Tibial artery (tissue), 4 donors: ENCODE measurements at places on chromosomes 4 and X.

DNA sequence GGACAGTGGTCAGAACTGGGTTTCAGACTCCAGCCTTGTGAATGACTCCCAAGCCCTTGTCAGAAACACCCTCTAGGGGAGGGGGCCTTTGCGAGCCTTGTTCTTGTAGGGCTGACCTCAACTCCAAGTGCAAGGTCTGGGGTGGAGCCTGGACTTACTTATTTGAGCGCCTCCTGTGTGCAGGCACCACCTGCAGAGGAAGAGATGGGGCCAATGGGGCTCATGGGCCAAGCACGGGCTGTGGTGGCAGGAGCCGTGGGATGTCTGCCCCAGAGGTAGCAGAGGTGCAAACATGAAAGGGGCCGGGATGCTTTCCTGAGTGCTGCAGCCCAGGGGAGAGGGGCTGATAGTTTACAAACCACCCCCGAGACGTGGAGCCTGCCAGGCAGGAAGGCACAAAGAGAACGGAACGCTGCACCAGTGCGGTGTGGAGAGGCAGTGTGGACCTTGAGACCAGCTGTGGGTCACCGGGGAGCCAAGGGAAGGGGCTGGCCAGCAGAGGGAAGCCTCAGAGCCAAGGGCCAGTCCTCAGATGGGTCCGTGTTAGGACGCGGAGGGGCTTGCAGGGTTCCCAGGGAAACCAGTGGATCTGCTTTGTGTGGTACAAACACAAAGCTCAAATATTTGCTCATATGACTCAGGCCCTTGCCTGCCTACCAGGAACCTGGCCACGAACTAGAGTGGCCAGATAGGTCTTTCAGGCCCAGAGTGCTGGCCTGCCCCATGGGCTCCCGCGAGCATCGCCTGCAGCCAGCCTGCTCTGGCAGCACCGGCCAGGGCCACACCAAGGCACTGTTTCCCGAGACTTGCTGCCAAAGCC lies 8.7 kb upstream of the TADA2B start:
- no peak for DNase-seq
- H3K4me3 ChIP-seq = no peak overlapping the region
- no peak overlapping the region for H3K27ac ChIP-seq
- peaks cover 32% of the 10 kb centered on the region for H3K36me3 ChIP-seq
- H3K27me3 ChIP-seq = no peaks in the 10 kb centered on the region
- H3K4me1 ChIP-seq = no peaks in the 10 kb centered on the region

- H3K27ac ChIP-seq = no peak overlapping the region
- H3K36me3 ChIP-seq = peaks cover 48% of the 10 kb centered on the region
- no peak for DNase-seq
- peaks cover 10% of the 10 kb centered on the region for H3K4me1 ChIP-seq
- no peak overlapping the region for H3K4me3 ChIP-seq
Measured at GRCh38 chr4:76780781-76781697, 116.9 kb downstream of the SOWAHB start.

GRCh38 chr4:8534611-8535010 lies 45.6 kb upstream of the GPR78 start:
- no peak overlapping the region for H3K27ac ChIP-seq
- H3K36me3 ChIP-seq = no peaks in the 10 kb centered on the region
- H3K4me3 ChIP-seq = no peak overlapping the region
- H3K4me1 ChIP-seq = no peaks in the 10 kb centered on the region

DNA sequence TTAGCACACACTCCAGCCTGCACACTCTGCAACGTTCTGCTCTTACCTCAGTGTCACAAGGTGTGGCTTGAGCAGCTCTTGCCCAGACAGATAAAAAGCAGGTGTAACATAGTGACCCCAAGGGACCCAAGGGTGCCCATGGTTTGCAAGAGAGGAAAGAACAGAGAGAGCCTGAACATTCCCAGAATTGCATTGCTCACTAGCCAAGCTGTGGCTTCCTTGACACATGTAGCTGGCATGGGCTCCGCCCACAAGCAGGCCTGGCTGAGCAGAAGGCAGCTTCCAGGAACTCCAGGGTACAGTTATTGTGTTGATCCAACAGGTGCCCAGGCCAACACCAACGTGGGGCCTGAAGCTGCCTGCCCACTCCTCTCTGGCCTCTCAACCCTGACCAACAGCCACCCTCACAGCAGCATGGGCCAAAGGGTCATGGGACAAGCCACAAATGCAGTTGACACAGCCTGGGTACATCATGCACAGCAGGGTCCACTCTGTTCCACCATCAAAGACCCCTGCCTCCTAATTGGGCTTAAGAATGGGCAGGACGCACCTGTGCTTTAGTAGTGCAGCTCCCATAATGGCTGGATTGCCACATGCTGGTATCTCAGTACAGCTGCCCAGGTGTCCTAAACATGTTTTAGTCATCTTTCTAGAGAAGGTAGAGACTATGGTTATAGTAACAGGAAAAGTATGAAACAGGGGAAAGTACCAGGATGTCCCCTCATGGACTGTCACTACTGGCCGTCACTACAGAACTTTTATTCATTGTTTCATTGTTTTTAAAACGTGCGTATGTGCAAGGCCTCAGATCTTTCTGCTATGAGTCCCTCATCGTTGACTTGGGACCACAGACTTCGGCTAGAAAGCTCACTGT lies 73.7 kb upstream of the ACSL1 start:
- no peak for DNase-seq
- no peaks in the 10 kb centered on the region for H3K27me3 ChIP-seq
- no peaks in the 10 kb centered on the region for H3K36me3 ChIP-seq
- no peak overlapping the region for H3K4me3 ChIP-seq
- no peak overlapping the region for H3K27ac ChIP-seq
- no peaks in the 10 kb centered on the region for H3K4me1 ChIP-seq

DNA sequence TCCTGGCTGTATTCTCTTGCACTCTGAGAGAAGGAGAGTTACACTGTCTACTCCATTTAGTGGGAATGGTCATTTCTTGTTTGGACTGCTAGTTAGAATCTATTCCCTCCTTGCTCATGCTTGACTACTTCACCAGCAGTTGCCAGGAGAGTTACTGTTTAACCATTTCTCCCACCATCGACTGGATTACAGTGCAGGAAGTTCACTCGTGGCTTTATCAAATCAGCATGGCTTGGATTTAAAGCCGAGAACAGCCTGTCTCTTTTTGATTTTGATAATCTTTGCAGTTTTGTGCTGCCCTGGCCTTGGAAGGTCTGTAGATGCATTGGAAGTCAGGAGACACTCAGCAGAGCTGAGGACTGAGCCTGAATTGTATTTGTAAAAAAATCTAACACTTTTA lies 3.2 kb downstream of the GBA3 start:
- H3K4me1 ChIP-seq = no peaks in the 10 kb centered on the region
- no peak overlapping the region for H3K4me3 ChIP-seq
- DNase-seq = no peak
- no peak overlapping the region for H3K27ac ChIP-seq

- no peak overlapping the region for H3K4me3 ChIP-seq
- H3K4me1 ChIP-seq = no peaks in the 10 kb centered on the region
- no peak for DNase-seq
- H3K27ac ChIP-seq = no peak overlapping the region
- H3K27me3 ChIP-seq = peaks cover 71% of the 10 kb centered on the region
- no peaks in the 10 kb centered on the region for H3K36me3 ChIP-seq
Measured at GRCh38 chr4:1493540-1494287, 87.5 kb upstream of the NKX1-1 start.

GRCh38 chr4:32560306-32560705 lies 1840.1 kb downstream of the PCDH7 start:
- H3K4me3 ChIP-seq = no peak overlapping the region
- no peak overlapping the region for H3K27ac ChIP-seq
- H3K27me3 ChIP-seq = no peaks in the 10 kb centered on the region
- DNase-seq = no peak
- no peaks in the 10 kb centered on the region for H3K36me3 ChIP-seq

DNA sequence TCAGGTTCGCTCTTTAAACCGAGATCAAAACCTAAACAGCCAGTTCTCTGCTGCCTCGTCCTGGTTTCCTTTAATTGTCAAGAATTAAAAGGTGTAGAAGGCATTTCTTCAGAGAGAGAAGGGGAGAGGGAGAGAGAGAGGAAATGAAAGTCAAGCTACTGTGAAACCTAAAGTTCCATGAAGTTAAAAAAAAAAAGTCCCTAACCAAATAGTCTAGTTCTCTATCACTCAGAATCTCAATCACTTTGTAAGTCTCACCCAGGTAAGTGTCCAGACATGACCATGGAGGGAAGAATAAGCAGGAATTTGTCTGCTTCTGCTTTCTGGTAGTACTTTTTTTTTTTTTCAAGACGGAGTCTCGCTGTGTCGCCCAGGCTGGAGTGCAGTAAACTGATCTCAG lies 18.8 kb upstream of the SMIM14 start:
- H3K4me1 ChIP-seq = no peaks in the 10 kb centered on the region
- no peak for DNase-seq
- no peaks in the 10 kb centered on the region for H3K36me3 ChIP-seq
- no peak overlapping the region for H3K27ac ChIP-seq
- H3K4me3 ChIP-seq = no peak overlapping the region

DNA sequence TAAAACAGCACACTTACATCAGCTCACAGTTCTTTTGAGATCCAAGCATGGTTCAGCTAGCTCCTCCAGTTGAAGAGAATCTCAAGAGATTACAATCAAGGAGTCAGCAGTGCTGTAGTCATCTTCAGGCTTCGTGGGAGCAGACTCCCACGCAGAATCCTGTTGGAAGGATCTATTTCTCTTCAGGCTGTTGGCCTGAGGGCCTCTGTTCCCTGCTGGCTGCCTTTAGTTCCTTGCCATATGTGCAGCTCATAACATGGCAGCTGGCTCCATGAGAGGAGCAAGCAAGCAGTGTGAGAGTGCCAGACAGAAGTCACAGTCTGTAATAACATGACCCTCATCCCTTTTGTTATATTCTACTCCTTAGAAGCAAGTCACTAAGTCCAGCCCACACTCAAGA lies 168.6 kb downstream of the COX18 start:
- no peaks in the 10 kb centered on the region for H3K27me3 ChIP-seq
- no peak overlapping the region for H3K27ac ChIP-seq
- no peak overlapping the region for H3K4me3 ChIP-seq
- no peaks in the 10 kb centered on the region for H3K4me1 ChIP-seq

DNA sequence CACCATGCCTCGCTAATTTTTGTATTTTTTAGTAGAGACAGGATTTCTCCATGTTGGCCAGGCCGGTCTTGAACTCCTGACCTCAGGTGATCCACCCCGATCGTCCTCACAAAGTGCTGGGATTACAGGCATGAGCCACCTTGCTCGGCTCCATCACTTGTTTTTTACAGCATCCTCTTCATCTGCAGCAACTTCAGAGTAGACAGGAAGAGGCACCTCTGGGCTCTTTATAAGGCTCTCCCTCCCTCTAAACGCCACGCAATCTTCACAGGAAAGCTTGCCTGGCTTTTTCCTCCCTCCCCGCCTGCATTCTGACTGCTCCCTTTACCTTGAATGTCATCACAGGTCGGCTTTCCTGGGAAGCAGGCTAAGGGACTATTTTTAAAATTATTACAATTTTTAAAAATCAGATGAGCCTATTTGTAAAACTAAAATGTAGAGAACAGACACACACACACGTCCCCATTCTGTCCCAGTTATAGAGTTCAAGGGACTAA lies 111.5 kb upstream of the LDB2 start:
- no peaks in the 10 kb centered on the region for H3K36me3 ChIP-seq
- H3K4me3 ChIP-seq = no peak overlapping the region
- H3K27ac ChIP-seq = no peak overlapping the region
- DNase-seq = no peak

DNA sequence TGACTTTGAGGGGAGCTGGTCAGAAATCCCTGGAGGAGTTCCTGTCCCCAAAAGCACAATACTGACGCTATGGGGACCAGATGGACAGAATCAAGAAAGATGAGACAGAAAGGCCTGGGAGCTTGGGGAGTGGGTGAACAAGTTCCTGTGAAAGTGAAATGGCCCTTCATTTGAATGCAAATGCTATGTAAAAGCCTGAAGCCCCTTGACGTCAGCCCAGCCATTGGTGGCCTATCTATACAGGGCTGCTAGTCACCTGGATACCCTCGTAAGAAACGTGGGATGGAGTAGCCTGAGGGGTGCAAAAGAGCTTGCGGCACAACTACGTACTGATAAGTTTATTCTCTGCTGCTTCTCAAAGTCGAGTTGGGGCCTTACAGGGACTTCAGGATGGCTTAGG lies at the start of gene CDX4:
Gene CDX4, plus strand, starts transcription at position 223 of the 400 bp plus-strand sequence. CDS start 201 bp downstream, outside the sequence.
- H3K4me3 ChIP-seq = no peak within 1 kb of the TSS
- H3K36me3 ChIP-seq = no peaks in the 10 kb centered on the region
- no peak for DNase-seq
- H3K27me3 ChIP-seq = no peaks in the 10 kb centered on the region
- H3K27ac ChIP-seq = no peak within 1 kb of the TSS

- H3K27ac ChIP-seq = no peak overlapping the region
- H3K4me3 ChIP-seq = no peak overlapping the region
- H3K36me3 ChIP-seq = no peaks in the 10 kb centered on the region
- no peak for DNase-seq
- no peaks in the 10 kb centered on the region for H3K4me1 ChIP-seq
Measured at GRCh38 chrX:6363188-6363587, 134.5 kb upstream of the NLGN4X start.

- no peak overlapping the region for H3K4me3 ChIP-seq
- no peak for DNase-seq
- H3K4me1 ChIP-seq = no peaks in the 10 kb centered on the region
- H3K27me3 ChIP-seq = no peaks in the 10 kb centered on the region
- no peak overlapping the region for H3K27ac ChIP-seq
- no peaks in the 10 kb centered on the region for H3K36me3 ChIP-seq
Measured at GRCh38 chrX:52574416-52575275, 57.8 kb upstream of the XAGE1B start.

GRCh38 chr4:71026086-71026485 lies 32.6 kb downstream of the DCK start:
- H3K27me3 ChIP-seq = no peaks in the 10 kb centered on the region
- no peak overlapping the region for H3K27ac ChIP-seq
- DNase-seq = no peak
- peaks cover 19% of the 10 kb centered on the region for H3K36me3 ChIP-seq

DNA sequence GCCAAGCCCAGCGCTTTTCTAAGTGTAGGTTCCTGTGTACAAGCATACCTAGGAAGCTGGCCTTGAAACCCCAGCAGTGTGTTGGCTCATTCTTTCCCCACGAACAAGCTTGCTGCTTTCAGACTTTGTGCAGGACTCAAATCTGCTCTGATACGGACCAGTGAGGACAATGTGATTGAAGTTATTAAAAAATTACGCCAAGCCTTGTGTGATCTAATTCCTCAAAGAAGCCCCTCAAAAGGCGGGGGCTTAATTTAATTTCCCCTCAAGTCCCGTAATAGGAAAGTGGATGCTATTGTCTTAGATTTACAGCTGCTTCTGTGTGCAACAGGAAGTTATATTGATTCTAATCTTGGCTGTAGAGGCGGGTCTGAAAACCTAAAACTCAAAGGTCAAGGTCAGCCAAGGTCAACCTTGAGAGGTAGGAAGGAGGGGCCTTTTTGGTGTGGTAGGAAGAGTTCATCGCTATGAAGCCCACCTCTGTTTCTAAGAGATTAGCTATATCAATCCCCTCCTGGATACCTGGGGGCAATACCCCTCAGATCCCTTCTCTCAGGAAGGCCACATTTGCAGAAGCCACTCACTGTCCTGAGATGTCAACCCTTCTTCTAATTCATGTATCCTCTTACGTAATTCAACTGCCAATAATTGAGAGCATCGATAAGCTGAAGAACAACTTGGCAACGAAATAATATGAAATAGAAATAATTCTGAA lies 45.1 kb downstream of the TBC1D9 start:
- H3K4me3 ChIP-seq = no peak overlapping the region
- no peaks in the 10 kb centered on the region for H3K4me1 ChIP-seq
- DNase-seq = no peak
- H3K27me3 ChIP-seq = no peaks in the 10 kb centered on the region
- H3K36me3 ChIP-seq = no peaks in the 10 kb centered on the region
- H3K27ac ChIP-seq = no peak overlapping the region
